ENCODE measurements at places on chromosomes 2 and 18.

DNA sequence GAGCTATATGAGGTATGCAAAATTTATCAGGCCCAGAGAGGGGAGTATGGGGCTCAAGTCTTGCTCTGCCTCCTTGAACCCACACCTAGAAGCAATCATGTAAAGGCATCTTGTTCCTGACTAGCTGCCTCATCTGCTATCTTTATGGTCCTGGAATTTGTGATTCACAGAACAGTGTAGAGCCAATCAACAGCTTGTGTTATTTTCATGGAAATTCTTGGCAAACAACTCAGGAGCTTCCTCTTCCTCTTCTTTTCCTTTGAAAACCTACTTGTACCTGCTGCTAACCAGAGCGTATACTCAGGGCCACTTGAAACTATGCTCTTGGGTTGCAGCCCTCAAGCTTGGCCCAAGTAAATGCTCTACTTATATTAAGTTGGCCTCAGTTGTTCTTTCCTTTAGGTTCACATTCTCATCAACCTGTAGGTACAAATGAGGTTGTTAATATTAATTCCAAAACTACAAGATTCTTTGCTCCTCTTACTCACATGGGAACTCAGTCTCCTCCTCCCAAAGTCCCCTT, 3.5 kb upstream of the NOSTRIN start:
- no peak for DNase-seq

- DNase-seq: no peak
These were observed 13.0 kb downstream of the SH3BP4 start for GRCh38 chr2:234964631-234965461.

GRCh38 chr2:56248965-56249742, 65.4 kb downstream of the CCDC85A start:
- no peak for DNase-seq

DNA sequence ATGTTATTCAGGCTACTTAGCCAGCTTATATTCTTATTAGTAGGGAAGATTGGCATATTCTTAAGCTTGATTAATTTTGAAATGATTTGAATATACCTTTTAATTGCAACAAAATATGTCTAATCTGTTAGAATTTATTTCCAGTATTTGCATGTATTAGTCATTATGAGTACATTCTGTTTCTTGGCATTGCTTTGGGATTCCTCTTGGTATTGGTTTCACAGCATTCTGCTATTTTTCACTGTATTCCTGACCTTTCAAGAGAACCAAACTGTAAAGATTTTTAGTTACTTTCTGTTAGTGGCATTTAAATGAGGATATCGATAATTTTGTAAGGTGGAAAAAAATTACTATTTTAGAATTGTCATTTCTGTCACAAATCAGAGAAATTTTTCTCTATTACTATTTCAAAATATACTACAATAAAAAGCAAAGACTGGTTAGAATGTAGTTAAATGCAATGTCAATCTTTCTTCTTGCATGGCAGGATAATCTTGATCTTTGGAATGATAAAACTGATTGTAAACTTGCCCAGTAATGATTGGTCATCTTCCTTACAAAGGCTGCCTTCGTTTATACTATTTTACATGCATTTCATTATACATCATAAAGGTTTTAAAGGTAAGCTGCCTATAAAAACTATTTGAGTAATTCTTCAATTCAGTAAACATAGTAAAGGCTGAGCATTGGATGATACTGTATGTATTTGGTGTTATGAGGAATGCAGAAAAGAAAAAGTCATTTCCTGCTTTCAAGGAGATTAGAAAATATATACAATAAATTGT, 86.1 kb downstream of the SLC4A10 start:
- no peak for DNase-seq

DNA sequence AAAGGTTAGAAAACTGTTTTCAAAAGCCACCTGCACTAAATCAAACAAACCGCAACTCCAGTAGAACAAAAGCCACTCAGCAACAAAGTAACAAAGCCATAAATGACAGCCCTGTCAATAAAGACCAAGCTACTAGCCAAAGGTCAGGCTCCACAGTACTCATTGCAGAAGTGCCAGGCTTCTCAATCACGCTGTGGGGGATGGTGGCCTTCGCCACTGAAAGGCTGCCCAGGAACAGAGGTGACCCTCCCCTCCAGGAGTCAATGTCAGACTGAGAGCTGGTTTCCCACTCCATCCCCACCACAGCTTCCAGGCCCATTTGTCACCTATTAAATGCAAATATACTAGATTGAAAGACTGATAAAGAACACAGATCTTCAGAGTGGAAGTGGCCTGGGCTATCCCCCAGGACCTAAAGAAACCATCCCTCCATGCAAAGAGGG, 5.9 kb downstream of the ATP8B1 start:
- DNase-seq: no peak

DNA sequence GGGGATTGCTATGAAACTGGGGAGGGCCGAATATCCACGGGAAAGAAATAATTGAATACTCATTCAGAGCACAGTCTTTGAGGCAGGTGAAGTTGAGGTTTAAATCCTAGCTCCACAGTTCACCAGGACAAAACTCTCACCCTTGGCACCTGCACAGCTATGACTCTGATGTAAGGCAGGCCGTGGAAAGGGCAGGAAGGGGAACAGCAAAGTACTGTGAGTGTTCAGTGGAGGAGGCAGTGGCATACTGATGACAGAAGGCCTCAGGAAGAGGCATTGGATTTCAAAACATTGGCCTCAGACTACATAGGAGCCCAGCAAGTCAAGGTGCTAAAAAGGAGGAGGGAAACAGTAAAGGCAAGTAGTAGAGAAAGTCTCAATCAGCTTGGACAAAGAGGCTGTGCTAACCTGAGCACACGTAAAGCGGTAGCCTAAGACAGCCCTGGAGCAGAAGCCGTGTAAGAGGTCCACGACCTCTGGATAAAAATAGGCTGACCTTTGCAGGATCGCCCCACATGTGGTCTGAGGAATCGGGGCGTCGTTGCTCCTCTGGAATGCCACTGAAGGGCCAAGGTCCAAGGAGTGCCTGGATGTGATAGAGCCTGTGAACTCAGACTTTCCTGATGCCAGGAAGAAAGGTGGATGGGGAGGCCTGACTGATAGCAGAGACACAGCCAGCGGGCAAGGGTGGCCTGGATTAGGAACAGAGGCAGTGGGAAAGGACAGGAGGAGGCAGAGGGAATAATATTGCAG, 243.6 kb downstream of the PID1 start:
- DNase-seq: no peak

DNA sequence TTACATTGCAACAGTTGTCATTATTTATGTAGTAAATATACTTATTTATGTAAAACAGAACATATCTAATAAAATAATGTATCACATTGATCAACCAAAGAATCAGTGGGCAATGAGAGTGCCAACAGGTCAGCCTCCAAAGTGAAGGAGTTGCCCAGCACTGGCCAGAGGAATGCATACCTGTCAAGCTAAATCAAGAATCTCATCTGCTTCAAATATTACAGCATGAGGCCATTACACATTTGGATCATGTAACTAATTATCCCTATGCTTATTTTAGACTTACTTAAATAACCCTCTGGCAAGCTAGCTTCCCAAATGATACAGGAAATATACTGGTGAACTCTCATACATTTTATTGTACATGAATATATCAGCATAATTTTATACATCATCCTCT, 1211.7 kb upstream of the ACVR2A start:
- DNase-seq: no peak

- no peak for DNase-seq
These were observed 19.7 kb upstream of the AFF3 start for GRCh38 chr2:100161945-100162620.

DNA sequence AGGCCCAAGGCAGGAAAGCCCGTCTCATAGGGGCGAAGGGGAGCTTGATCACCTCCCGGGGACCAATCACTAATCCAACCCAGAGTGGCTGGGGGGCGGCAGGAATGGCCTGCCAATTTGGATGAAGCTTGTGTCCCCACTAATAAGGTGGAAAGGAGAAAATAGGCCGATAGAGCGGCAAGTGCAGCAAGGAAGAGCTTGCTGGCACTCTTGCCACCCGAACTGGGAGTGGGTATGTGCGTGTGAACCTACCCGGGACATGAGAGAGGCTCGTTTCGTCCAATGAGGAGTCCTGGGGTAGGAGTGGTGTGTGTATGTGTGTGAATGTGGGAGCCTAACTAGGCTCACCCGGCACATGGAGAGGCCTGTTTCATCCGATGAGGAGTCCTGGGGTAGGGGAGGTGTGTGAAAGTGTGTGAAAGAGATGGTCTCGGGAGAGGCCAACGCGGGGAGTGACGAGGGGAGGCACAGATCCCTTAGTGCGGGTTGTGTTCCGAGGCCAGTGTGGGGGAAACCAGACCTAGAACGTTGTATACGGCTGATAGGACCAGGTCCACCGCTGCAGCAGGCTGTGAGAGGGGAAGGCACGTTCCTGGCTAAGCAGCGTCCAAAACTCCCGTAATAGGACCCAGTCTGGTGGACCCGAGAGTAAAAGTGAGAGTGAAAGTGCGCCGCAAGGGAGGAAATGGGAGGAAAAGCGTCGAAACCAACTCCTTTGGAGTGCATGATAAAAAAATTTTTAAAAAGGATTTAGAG, 47.1 kb upstream of the SELENOI start:
- peak; percentile 19 for DNase-seq

DNA sequence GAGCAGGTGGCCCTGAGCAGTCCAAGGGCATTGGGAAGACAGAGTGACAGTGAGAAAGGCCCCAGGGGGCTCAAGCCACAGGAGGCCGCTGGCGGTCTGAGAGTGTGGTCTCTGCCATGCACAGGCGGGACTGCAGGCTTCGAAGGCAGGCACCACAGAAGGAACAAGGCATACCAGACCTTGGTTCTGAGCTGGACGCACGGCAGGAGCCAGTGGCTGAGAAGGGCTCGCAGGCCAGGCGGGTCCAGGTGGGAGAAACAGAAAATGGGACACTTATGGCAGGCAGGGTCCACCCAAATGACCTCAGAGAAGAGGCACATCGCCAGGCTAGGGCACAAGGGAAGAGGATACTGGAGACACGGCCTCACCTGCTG, 14.9 kb downstream of the HJURP start:
- no peak for DNase-seq

GRCh38 chr2:6054161-6054671, 362.0 kb downstream of the SOX11 start:
- DNase-seq: no peak

DNA sequence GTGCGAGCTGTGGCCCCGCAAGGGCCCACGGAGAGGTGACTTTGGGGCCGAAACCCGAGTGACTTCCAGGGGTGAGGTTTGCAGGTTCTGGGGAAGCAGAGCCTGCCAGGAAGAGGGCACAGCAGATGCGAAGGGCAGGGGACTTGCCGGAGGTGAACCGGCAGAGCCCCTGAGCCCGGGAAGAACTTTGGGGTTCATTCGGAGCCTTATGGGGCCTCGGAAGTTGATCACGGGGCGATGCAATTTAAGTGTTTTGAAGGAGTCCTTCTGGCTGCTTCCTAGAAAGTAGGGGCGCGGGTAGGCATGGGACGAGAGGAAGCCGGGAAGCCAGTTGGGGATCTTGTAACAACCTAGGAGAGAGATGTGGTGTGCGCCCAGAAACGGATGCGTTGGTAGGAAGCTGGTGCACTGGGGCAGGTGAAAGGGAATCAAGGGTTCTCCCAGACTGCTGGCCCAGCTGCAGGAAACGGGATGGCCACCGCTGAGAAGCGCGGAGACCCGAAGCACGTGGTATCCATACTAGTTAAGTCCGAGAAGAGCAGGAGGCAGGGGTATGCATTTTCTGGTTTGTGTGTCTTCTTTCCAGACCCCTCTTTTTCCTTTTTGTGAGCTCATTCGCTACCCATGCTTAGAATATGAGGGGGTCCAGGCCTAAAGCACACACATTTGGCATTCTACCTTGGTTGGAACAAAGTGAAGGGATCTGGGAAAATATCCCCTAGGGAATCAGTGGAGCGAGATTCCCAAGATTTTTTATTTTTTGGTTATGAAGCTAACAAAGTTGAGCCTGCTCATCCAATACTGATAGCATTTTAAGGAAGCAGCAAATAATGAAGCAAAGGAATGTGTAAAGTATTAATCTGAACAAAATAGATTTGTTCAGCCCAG, 758 bp downstream of the SCLY start:
- no peak for DNase-seq

- DNase-seq: no peak
These were observed 119.0 kb downstream of the HIBCH start for GRCh38 chr2:190200603-190201002.

- DNase-seq: no peak
These were observed 150.0 kb upstream of the AGAP1 start for GRCh38 chr2:235343869-235344268.

DNA sequence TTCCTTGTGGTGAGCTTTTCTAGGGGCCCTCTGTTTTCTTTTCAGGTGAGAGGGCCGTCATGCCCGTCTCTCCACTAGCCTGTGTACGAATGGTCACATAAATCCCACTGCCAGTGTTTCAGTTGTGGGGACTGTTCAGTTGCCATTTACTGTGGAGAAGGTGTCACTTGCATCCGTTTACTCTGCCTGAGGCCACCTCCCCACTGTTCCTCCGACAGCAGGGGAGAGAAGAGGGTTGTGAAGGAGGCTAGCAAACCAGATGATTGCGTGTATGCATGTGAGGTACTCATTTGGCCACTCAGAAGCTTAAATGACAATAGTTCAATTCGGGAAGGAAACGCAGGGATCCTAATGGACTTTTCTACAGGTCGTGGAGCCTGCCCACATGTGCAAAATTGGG, 3.3 kb downstream of the MTCL1 start:
- no peak for DNase-seq
